Right renal cortex interstitium (tissue), 3 donors: ENCODE measurements at places on chromosomes 12 and 14. TPM values are rescaled to one million over a fixed set of nuclear protein-coding genes. Genes with fewer than 3 reads are reported as not detected.
A peak's percentile ranks its signal among the peaks of the same experiment; 100 is the strongest.

DEGS2 gene
- 11.1 TPM for polyA plus RNA-seq

KRT6C gene
- not detected for polyA plus RNA-seq

MYH6 gene
- 0.18 TPM for polyA plus RNA-seq

SLC5A8 gene
- 37.2 TPM for polyA plus RNA-seq

STAB2 gene
- polyA plus RNA-seq: 0.25 TPM

LRP1-AS gene
- polyA plus RNA-seq: not detected

DNA sequence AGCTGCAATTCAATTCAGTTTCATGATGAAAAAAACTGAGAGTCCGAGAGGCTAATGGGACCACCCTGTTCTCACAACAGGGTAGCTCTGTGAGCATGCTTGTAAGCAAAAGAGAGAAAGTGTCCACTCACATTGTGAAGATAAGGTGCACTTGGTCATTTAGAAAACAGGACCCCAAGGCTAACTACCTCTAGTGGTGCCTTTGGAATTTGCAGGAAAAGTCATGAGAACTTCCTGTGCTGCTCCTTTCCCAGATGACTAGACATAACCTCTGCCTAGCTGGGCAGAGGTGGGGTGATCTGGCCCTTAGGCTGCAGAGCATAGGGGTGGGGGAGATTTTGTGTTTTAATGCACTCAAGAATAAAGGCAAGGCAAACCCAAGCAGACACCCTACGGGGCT lies 118.9 kb downstream of the STAB2 start:
- DNase-seq: no peak

GRCh38 chr12:52956987-52957386 lies 8.1 kb downstream of the KRT18 start:
- no peak for DNase-seq

DNA sequence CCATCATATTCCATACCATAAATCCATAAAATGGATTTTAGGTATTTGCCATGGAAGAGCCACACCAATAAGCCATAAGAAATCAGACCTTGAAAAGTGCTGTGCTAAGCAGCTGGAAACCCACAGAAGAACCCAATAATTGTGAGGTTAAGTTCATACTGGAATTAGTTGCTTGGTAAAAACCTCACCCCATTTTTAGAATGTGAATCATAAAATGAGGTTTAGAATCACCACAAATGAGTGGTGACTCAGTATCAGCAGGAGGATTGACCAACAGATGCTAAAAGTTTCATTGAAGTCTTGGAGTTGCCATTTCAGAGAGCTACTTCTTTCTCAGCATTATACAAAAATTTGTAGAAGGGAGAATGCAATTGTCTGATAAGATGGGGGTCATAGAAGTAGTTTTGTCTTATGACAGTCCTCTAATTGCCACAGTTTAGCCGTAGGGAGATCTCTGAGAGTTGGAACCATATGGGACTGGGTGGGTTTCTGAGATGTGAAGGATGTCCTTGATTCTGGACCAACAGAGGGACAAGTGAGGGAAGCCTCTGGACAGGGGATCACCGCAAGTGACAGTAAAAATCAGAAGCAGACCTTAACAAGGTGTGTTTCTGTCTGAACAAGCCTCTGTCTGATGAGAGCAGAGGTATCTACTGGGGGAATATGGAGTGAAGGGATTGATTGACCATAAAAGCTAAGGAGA lies 1.4 kb upstream of the STON2 start:
- no peak for DNase-seq

DNA sequence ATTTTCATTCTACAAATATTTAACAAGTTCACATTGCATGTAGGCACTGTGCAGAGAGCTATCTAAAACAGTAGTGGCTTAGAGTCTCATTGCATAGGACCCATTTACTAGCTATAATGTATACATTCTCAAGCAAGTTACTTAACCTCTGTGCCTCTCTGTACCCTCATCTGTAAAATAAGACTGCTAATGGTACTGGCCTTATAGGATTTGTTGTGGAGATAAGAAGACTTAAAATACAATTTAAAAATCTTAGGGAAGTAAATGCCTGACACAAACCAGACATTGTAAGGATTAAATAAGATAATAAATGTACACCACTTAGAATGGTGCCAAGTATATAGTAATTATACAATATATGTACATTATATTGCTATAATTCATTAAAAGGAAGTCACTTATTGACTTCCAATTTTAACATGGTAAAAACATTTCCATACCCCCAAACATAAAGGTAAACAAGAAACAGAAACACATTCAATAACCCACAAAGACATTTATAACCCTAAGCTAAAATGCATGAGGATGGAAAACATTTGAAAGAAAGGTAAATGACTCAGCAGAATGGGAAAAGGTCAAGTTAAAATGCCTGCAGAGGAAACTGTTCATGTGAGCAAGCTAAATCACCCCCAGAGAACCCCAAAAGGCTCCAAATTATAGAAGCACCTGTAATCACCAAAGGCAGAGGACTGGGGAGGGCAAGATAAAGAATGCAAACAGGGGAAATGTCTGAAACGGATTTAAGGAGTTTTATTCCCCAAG lies 30.8 kb downstream of the RPS6KA5 start:
- no peak for DNase-seq

GRCh38 chr14:66395300-66395699 lies 90.9 kb upstream of the CCDC196 start:
- no peak for DNase-seq

DNA sequence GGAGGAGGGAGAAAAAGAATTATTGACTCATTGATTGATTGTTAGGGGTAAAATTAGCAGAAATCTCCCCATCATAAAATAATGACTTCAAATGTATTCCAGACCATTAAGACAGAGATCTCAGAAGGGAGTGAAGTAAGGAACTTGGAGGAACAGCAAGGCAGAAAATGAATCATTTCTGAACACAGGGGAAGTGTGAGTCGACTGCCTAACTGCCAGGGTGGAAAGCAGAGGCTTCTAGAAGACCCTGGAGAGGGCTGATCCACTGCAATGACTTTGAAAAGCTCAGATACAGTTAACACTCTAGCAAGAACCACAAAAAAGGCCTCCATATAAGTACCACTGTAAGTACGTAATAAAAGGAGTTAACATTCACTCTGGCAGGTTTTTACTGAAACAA lies 9.7 kb downstream of the GLTP start:
- no peak for DNase-seq

GRCh38 chr14:31837031-31837430 lies 240.1 kb upstream of the ARHGAP5 start:
- DNase-seq: no peak

DNA sequence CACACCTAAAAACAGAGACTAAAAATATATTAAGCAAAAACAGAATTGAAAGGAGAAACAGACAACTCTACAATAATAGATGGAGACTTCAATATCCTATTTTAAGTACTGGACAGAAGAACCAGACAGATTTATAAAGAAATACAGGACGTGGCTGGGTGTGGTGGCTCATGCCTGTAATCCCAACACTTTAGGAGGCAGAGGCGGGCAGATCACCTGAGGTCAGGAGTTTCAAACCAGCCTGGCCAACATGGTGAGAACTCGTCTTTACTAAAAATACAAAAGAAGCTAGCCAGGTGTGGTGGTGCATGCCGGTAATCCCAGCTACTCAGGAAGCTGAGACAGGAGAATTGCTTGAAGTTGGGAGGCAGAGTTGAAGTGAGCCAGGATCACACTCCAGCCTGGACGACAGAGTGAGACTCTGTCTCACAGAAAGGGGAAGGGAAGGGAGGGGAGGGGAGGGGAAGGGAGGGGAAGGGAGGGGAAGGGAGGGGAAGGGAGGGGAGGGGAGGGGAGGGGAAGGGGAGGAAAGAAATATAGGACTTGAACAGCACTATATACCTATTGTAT lies 53.0 kb downstream of the CDK17 start:
- no peak for DNase-seq

GRCh38 chr14:71799841-71800240 lies 132.4 kb upstream of the RGS6 start:
- no peak for DNase-seq

GRCh38 chr12:114248527-114248926 lies 157.4 kb downstream of the TBX5 start:
- no peak for DNase-seq

GRCh38 chr12:119432949-119433348 lies 98.4 kb downstream of the CCDC60 start:
- DNase-seq: peak; percentile 10

- no peak for DNase-seq
Observed at GRCh38 chr12:29448157-29448556, 49.3 kb downstream of the OVCH1 start.
